ENCODE measurements at places on chromosomes 3 and 15.

DNA sequence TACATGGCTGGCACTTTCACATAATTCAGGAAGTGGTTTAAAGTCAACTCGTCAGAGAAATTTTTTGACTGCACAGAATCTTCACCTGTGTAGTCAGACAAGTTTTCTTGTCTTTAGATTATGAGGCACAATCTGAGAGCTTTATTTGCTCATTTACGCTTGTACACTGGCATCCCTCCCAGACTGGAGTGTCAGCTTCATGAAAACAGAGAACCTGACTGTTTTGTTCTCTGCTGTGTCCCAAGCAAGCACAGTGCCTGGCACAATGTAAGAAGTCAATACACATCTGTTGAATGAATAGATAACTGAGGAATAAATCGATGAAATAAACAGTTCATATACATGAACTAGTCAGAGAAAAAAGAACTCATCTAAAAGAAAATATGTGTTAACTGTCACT, 846.1 kb upstream of the CFAP20DC start:
- no peak for DNase-seq

DNA sequence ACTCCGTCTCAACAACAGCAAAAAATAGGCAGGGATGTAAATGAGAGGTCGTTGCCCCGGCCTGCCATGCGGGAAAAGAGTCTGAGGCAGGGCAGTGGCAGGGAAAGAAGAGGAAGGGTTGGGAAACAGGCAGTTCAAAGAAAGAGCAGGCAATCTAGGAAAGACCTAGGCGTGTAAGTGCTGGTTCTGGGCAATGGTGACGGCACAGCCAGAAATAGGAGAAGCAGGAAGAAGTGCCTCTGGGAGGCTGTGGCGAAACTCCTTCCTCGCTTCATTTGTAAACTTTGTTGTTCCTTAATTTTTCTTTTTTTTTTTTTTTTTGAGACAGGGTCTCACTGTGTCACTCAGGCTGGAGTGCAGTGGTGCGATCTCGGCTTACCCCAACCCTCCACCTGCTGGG, 4.3 kb downstream of the SLC51A start:
- DNase-seq, result no peak

DNA sequence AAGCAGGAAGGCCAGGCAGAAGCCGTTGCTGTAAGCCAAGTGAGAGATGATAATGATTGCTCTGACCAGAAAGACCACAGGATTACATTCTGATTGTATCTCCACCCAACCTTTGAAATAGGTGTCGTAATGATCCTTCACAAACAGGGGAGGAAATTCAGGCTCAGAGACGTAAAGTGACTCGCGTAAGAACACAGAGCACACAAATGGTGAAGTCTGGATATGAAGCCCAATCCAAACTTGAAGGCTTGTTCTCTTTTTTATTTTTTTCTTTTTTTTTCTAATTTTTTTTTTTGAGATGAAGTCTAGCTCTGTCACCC, 25.3 kb upstream of the PIAS1 start:
- no peak for DNase-seq

DNA sequence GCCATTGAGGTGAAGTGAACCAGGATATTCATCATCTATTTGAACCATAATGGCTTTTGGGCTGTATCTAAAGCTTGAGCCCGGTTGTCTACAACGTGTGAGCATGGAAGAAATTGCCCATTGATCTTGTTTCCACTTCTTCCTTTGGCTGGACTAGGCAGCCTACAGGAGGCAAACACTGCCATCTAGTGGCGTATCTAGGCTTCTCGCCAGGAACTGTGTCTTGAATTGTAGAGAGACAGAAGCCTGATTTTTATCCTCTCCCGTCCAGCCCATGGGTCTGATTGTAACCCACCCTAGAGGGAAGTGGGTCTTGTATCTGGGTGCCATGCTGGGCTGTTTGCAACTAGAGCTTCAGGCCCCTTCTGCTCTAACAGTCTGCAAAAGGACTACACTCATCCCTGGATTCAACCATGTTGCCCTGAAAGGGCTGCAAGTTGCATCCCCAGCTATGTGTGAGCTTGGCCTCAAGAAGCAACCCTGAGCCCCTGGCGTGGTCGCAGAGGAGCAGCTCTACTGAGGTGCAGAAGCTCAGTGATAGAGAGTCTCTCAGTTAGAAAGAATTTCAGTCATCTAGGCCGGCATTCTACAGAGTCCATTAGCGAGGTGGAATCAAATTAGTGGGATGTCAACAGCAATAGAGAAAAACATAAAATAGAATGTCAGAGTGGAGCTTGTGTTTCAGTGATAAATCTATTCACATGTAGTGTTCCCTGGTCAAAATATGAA, 170.2 kb upstream of the UMPS start:
- peak; percentile 30 for DNase-seq

- no peak for DNase-seq
Observed at GRCh38 chr3:72319194-72320094, 528.8 kb downstream of the SHQ1 start.

DNA sequence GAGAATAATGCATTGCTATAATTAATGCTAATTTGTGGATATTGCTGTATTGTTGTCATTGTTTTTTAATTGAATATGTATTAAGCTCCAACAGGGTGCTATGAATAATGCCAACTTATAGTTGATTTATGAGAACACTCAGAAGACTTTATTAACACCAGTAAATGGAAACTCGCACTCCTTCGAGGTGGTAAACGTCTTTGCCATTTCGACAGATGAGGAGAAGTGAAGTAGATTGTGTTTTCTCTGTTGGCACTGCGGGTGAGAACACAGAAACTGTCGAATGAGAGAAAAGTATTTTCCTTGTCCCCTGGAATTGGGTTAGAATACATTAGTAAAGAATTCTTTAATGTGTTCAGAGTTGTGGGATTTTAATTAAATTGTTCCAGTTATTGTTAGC, 354.5 kb downstream of the LPP start:
- DNase-seq, result no peak

DNA sequence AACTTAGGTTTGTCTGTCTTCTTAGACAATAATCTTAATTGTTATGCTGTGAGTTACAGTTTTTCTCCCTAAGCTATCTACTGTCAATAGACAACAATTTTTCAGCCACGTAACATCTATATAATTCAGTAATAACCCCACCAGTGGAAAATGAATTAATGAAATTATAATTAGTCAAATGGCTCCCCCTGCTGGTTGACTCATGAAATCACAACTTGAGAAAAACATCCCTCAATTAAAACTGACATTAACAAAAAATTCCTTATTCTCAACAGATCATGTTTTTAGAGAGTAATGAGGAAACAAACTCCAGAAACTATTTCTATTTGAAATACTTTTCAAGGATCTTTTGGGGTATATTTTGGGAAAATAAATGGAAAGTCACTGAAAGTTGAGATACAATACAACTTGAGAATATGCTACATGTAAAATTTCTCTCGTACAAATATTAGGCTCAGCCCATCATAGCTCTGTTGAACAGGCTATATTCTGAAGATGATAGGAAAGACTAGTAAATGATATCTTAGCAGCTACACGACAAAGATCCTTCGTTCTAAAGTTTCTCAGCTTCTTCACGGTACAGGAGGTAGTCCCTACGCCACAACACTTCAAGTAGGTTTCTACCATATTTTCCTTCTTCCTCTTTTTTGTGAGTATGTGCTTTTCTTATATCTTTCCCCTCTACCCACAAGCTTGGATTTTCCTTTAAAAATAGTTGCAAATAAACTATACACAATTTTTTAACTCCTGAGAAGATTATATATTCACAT, 20.7 kb downstream of the PPP1R2 start:
- no peak for DNase-seq

DNA sequence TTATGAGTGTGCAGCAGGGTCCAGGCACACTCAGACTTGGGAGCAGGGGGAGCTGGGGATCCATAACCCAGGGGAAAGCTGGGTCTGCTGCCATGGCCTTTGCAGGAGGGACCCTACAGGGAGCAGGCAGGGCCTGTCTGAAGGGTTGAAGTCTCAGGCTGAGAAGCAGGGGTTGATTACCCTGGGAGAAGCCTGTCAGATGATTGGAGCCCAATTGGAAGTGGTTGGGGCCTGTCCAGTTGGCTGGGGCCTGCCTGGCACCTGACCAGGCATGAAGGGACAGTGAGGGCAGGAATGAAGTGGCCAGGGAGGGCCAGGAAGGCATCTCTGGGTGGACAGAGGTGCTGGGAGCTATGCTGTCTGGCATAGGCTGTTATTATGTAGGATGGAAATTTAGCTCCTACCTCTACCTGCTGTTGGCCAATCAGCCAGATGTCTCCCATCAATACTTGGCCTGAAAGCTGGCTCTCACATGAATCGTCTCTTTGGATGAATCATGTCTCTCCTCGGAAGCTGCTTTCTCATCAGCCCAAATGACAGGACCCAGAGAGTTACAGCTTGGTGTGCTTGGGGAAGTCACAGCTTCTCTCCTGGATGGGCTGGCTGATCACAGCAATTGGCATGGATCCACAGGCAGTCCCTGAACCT, 27.4 kb upstream of the SLCO2A1 start:
- DNase-seq, result no peak

DNA sequence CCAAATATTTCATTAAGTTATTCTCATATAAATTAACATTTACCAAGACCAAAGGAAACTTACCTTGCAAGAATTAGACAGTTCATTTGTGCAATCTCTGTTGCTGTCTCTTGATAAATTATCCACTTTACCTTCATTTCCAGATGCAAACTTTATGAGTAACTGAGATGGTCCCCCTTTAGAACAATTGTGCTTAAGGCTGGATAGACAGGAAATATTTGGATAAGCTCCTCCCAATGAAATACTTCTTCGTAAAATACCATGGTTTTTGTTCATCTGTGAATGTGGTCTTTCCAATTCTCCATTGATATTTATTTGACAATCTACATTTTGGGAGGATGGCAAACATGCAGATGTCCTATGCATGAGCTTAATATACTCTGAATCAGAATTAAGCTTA, 78.2 kb downstream of the NEDD4 start:
- DNase-seq, result no peak

DNA sequence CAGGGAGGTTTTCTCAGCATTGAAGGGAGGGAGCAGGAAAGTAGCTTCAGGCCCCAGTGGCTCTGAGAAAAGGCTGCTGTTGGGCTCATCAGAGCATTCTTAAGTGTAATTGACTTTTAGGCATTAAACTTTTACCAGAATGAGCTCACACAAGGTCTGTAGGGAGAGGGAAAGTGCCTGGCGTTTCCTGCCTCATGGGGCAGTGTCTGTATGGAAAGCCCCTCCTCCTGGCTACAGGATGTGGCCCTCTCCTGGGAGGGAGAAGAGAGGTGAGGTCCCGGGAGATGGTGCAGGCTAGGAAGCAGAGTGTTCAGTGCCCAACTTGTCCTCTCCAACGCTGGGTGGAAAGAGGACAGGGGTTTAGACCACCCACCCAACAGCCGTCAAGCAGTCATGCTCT, 21.3 kb upstream of the SCN10A start:
- no peak for DNase-seq

All from effector memory CD4-positive, alpha-beta T cell (primary cell).